IMR-90 (cell line): ENCODE measurements at places on chromosomes 3 and 15. TPM values are rescaled to one million over a fixed set of nuclear protein-coding genes. Genes with fewer than 3 reads are reported as not detected.

The UROC1 gene
- not detected in 2 replicates for total RNA-seq

The NR1I2 gene
- total RNA-seq = not detected in 2 replicates

The XXYLT1 gene
- 13.1 and 14.7 TPM in 2 replicates for total RNA-seq

The IL5RA gene
- total RNA-seq = not detected in 2 replicates

The IGSF11 gene
- 0.18 TPM in 1 of 2 replicates, not detected in the other for total RNA-seq

The KBTBD12 gene
- not detected in 2 replicates for total RNA-seq

The KIF7 gene
- 5.0 and 5.3 TPM in 2 replicates for total RNA-seq

The GPR15 gene
- total RNA-seq = not detected in 2 replicates

The CFAP100 gene
- not detected in 2 replicates for total RNA-seq

The KIF15 gene
- 8.4 and 10.8 TPM in 2 replicates for total RNA-seq

The CLDN11 gene
- total RNA-seq = 245 and 329 TPM in 2 replicates

The MED12L gene
- total RNA-seq = 0.18 and 0.28 TPM in 2 replicates

The PPP1R2 gene
- 36.0 and 55.3 TPM in 2 replicates for total RNA-seq

The MME gene
- total RNA-seq = 19.4 and 22.8 TPM in 2 replicates

- H3K4me3 ChIP-seq = no peak overlapping the region
- peaks cover 10% of the 10 kb centered on the region for H3K4me1 ChIP-seq
- no peaks in the 10 kb centered on the region for H3K27me3 ChIP-seq
- DNase-seq = peak; percentile 70
Measured at GRCh38 chr3:157447026-157447694, 10.5 kb downstream of the PTX3 start.

DNA sequence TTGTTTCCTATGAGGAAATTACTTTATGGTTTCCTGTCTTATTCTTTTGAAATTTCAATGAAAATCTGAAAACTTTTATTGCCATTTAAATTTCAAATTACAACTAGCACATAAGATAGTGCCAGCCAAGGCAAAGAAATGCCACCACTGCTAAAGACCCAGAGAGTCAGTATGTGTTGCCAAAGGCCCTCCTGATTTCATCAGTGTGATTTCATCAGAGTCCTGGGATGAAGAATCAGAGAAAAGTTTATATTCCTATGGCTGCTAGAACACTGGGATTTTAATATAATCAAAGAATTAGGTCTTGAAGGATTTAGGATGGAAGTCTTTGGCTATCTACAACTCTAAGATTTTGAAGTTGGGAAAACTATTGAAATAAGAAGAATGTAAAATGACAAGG is 434.2 kb upstream of the CCDC54 start:
- no peaks in the 10 kb centered on the region for H3K36me3 ChIP-seq
- no peaks in the 10 kb centered on the region for H3K27me3 ChIP-seq
- no peaks in the 10 kb centered on the region for H3K4me1 ChIP-seq
- H3K27ac ChIP-seq = no peak overlapping the region

- H3K36me3 ChIP-seq = no peaks in the 10 kb centered on the region
- peak; percentile 91 for DNase-seq
- H3K4me1 ChIP-seq = peaks cover 12% of the 10 kb centered on the region
- peak overlapping the region; percentile 35; the same call in 1 of the 2 replicates for H3K27ac ChIP-seq
Measured at GRCh38 chr3:151301787-151302186, 14.8 kb downstream of the GPR87 start.

GRCh38 chr15:44023176-44023575 is 171.9 kb downstream of the FRMD5 start:
- H3K4me1 ChIP-seq = peaks cover under 1% of the 10 kb centered on the region; the same call in 1 of the 2 replicates
- H3K36me3 ChIP-seq = no peaks in the 10 kb centered on the region
- DNase-seq = peak; percentile 21
- H3K4me3 ChIP-seq = no peak overlapping the region
- no peak overlapping the region for H3K27ac ChIP-seq
- no peaks in the 10 kb centered on the region for H3K27me3 ChIP-seq

- H3K4me3 ChIP-seq = no peak overlapping the region
- no peaks in the 10 kb centered on the region for H3K27me3 ChIP-seq
- no peak for DNase-seq
- H3K4me1 ChIP-seq = peaks cover 6% of the 10 kb centered on the region; the same call in 1 of the 2 replicates
- H3K27ac ChIP-seq = no peak overlapping the region
- H3K36me3 ChIP-seq = no peaks in the 10 kb centered on the region
Measured at GRCh38 chr3:106830334-106830733, 546.9 kb upstream of the CCDC54 start.

- H3K4me3 ChIP-seq = no peak overlapping the region
- no peaks in the 10 kb centered on the region for H3K4me1 ChIP-seq
- no peak for DNase-seq
Measured at GRCh38 chr3:114242947-114243346, 5.6 kb upstream of the ZNF80 start.

- H3K4me3 ChIP-seq = no peak overlapping the region
- H3K36me3 ChIP-seq = no peaks in the 10 kb centered on the region
- H3K27me3 ChIP-seq = no peaks in the 10 kb centered on the region
- no peak overlapping the region for H3K27ac ChIP-seq
Measured at GRCh38 chr3:27145719-27146118, 223.5 kb downstream of the NEK10 start.

GRCh38 chr15:71111950-71112349 is 3.3 kb upstream of the THSD4 start:
- no peaks in the 10 kb centered on the region for H3K27me3 ChIP-seq
- no peak for DNase-seq
- H3K27ac ChIP-seq = no peak overlapping the region
- no peak overlapping the region for H3K4me3 ChIP-seq

DNA sequence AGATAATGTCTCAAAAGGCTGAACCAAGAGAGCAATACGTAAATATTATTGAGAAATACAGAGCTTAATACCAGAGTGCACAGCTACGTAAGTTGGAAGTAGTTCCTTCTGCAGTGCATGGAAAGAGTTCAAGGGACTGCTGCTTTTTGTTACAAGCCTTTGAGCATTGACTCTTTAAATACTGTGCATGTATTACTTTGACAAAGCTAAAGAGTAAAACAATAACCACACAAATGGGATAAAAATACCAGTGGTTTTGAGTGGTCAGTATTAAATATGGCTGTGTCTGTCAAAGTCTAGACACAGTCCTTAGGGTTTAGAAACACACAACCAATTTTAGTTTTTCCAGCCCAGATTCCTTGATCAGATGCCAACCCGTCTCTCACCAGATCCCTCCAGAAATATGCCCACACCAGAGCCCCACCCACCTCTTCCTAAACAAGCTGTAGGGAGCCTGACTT is 62.1 kb downstream of the SSR3 start:
- no peak for DNase-seq
- H3K4me3 ChIP-seq = no peak overlapping the region
- H3K27me3 ChIP-seq = no peaks in the 10 kb centered on the region
- 0 out of 2 replicates have a peak, but pooled peaks cover 2% of the 10 kb centered on the region for H3K4me1 ChIP-seq

DNA sequence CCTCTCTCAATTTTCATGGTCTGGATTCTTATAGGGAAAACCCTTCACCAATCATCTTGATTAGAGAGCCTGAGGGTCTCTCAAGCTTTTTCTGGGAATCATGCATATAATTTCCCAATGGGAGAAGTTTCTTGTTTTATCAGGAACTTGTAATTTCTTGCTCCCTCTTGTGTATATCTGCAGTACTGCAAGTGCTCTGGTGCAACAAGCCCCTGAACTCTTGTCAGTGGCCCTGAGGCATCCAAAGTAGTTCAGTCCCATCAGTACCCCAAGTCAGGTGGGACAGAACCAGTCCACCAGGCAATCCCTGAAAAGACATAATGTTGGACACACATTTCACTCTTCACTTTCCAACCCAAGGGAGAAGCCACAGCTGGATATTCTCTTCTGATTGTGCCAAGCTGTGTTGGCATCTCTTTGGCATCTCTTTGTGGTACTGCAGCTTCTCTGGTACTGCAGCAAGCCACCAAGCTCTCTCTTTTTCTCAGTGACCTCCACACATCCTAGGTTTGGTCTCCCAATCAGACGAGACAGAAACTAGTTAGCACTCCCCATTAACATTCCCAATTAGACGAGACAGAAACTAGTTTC is 214.5 kb downstream of the ZIC4 start:
- peak; percentile 75 for DNase-seq
- no peaks in the 10 kb centered on the region; the same call in 1 of the 2 replicates for H3K27me3 ChIP-seq
- no peak overlapping the region for H3K27ac ChIP-seq
- H3K4me1 ChIP-seq = no peaks in the 10 kb centered on the region
- no peaks in the 10 kb centered on the region for H3K36me3 ChIP-seq

DNA sequence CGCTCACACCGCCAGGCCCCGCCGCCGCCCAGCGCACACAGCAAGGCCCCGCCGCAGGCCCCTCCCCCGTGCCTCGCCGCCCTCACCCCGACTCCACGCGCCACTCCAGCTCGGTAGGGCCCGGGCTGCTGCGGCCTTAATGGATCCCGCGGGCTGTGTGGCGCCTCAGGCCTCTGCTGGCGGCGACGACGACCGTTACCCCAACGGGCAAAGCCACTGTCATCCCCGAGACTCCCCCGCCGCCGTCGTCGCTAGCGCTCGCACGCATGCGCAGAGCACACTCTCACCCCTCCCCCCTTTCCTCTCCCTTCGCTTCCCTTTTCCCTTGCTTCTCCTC is at the start of gene MSL2:
MSL2 (minus strand) TSS at position 272 of the 337 bp plus-strand sequence. CDS start 1,222 bp downstream, outside the sequence.
- no peak for DNase-seq
- H3K27me3 ChIP-seq = no peaks in the 10 kb centered on the region
- H3K4me1 ChIP-seq = peaks cover 5% of the 10 kb centered on the region
- peak within 1 kb of the TSS; percentile 97 for H3K4me3 ChIP-seq
- H3K27ac ChIP-seq = peak within 1 kb of the TSS; percentile 81

DNA sequence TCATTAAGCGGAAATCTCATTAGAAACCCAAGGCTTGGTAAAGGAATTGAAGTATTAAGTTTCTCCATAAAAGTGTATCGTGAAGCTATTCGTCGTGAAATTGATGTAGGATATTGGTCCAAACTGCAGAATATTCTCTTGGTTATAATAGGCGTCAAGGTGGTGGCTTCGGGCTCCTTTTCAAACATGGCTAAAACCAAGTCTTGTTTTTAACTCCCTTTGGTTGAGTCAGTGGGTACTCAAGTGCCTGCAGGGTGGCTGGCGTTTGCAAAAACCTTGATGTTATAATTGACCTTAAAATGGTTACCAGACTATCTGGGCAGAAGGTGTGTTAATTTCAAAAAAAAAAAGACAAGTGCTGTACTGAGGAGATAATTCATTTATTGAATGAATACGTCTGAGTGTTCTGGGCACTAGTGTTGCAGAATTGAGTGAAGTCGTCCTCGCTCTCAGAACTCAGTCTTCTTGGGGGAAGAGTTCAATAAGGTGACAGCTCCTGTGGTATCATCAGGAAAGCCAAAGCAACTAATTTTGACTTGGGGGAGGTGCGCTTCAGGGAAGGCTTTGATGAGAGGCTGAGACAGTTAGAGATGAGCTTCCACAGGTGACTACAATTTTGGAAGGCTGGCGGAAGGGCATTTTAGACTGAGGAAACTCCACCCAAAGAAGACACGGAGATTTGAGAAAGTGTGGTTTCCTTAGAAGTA is 1.5 kb downstream of the UBE2Q2 start:
- peak overlapping the region; percentile 99 for H3K4me3 ChIP-seq
- no peak overlapping the region; the same call in 1 of the 2 replicates for H3K27ac ChIP-seq
- peaks cover 1% of the 10 kb centered on the region; the same call in 1 of the 2 replicates for H3K36me3 ChIP-seq
- H3K4me1 ChIP-seq = peaks cover 8% of the 10 kb centered on the region

DNA sequence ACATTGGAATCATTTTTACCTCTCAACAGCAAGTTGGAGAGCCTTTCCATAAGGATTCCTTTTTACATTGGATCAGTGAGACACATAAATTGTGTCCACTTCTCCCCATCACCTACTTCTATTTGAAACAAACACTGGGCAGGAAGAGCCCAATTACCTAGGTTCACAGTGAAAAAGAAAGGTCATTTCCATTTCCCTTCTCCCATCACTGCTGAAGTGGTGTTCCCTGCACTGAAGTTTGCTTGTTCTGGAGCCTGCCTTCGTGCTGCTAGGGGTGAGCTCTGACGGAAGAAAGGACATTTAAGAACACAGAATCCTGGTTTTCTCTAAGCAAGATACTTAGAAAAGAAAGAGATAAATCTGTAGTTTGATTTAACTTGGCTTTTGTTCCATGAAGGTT is 123.8 kb upstream of the ZBTB20 start:
- H3K36me3 ChIP-seq = no peaks in the 10 kb centered on the region
- H3K4me1 ChIP-seq = no peaks in the 10 kb centered on the region
- DNase-seq = no peak
- H3K4me3 ChIP-seq = no peak overlapping the region
- H3K27me3 ChIP-seq = no peaks in the 10 kb centered on the region

DNA sequence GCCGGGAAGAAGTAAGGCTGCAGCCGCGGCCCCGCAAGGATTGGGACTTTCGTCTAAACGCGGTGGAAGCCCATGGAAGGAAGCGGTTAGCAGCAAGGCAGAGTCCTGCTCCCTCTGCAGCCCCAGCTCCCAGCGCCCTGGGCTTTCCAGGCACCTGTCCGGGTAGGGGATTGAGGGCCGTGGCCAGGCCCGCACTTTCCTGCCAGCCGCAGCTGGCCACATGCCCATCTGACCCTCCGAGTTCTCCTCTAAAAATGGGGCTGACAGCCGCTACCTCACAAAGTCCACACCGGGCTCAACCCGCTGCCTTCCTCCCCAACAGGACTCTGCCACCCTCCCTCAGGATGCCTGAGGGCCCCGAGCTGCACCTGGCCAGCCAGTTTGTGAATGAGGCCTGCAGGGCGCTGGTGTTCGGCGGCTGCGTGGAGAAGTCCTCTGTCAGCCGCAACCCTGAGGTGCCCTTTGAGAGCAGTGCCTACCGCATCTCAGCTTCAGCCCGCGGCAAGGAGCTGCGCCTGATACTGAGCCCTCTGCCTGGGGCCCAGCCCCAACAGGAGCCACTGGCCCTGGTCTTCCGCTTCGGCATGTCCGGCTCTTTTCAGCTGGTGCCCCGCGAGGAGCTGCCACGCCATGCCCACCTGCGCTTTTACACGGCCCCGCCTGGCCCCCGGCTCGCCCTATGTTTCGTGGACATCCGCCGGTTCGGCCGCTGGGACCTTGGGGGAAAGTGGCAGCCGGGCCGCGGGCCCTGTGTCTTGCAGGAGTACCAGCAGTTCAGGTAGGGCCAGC is 1.9 kb downstream of the NEIL1 start:
- H3K27me3 ChIP-seq = peaks cover 2% of the 10 kb centered on the region; the same call in 1 of the 2 replicates
- peak overlapping the region; percentile 56 for H3K4me3 ChIP-seq
- no peak for DNase-seq
- no peak overlapping the region; the same call in 1 of the 2 replicates for H3K27ac ChIP-seq

- peaks cover 21% of the 10 kb centered on the region for H3K4me1 ChIP-seq
- H3K27me3 ChIP-seq = no peaks in the 10 kb centered on the region
- DNase-seq = no peak
Measured at GRCh38 chr3:8524249-8524648, 22.6 kb downstream of the LMCD1 start.

GRCh38 chr3:12115849-12116248 is 42.9 kb downstream of the TIMP4 start:
- peaks cover 18% of the 10 kb centered on the region for H3K27me3 ChIP-seq
- no peak overlapping the region for H3K27ac ChIP-seq

DNA sequence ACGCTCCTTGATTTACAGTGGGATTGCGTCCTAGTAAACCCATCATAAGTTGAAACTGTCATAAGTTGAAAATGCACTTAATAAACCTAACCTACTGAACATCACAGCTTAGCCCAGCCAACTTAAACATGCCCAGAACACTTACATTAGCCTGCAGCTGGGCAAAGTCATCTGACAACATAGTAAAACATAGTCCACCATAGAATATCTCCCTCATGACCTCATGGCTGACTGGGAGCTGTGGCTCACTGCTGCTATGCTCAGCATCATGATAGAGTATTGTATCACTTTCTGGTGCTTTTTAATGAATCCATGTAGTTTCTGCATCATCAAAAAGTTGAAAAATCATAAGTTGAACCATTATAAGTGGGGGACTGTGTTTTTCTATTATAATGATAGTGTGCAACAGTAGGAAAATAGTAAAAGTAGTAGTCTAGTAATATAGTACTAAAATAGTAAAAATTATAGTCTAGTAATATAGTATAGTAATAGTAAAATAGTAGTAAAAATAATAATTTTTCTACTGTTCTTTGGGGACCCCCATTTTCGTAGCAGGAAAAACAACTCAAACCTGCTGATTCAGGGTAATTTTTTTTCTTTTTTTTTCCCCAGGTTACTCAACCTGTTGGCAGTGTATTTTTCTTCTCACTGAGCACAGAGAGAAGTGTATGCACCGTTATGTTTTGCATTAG is 233.5 kb downstream of the MYRIP start:
- H3K27me3 ChIP-seq = no peaks in the 10 kb centered on the region
- no peaks in the 10 kb centered on the region for H3K4me1 ChIP-seq
- DNase-seq = no peak
- H3K36me3 ChIP-seq = no peaks in the 10 kb centered on the region
- H3K27ac ChIP-seq = no peak overlapping the region
